ENCODE measurements at places on chromosomes 13 and 19.

- no peak for DNase-seq
Observed at GRCh38 chr13:110687736-110688135, 18.2 kb downstream of the CARS2 start.

GRCh38 chr19:47099576-47100050 lies 14.0 kb downstream of the ZC3H4 start:
- DNase-seq: no peak

DNA sequence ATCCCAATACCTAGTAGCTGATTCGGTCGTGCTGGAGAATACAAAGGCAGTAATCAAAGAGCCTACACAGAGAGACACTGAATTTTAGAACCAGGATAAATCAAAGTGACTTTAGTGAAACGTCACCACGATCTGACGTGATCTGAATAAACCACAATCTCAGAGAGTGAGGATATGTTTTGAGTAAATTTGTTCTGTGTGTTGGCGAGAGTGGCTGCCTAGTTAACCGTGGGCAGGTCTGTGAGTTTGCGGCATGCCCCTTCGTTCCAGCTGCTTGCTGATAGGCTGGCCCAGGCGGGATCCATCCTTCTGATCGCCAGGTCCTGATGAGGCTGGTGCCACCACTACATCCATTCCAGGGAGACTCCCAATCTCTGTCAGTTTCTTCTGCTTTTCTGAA lies 40.4 kb downstream of the LRCH1 start:
- peak; percentile 11 for DNase-seq

DNA sequence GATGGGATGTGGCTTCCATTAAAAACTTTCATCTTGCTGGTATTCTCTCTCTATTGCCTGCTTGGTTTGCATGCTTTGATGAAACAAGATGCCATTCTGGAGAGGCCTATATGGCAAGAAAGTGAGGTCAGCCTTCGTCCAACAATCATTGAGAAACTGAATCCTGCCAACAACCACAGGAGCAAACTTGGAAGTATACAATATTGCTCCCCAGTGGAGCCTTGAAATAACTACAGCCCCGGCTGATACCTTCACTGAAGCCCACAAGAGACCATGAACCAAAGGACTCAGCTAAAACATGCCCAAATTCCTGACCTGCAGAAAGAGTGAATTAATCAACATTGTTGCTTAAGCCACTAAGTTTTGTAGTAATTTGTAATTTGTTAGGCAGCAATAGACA lies 82.5 kb upstream of the FGF14 start:
- DNase-seq: no peak

- no peak for DNase-seq
Observed at GRCh38 chr13:75236774-75237173, 245.2 kb downstream of the TBC1D4 start.

GRCh38 chr13:21020176-21020575 lies 41.2 kb downstream of the LATS2 start:
- no peak for DNase-seq

GRCh38 chr13:48910686-48911085 lies 65.0 kb upstream of the FNDC3A start:
- no peak for DNase-seq

- DNase-seq: no peak
Observed at GRCh38 chr19:3024870-3025548, 4.1 kb downstream of the TLE2 start.

DNA sequence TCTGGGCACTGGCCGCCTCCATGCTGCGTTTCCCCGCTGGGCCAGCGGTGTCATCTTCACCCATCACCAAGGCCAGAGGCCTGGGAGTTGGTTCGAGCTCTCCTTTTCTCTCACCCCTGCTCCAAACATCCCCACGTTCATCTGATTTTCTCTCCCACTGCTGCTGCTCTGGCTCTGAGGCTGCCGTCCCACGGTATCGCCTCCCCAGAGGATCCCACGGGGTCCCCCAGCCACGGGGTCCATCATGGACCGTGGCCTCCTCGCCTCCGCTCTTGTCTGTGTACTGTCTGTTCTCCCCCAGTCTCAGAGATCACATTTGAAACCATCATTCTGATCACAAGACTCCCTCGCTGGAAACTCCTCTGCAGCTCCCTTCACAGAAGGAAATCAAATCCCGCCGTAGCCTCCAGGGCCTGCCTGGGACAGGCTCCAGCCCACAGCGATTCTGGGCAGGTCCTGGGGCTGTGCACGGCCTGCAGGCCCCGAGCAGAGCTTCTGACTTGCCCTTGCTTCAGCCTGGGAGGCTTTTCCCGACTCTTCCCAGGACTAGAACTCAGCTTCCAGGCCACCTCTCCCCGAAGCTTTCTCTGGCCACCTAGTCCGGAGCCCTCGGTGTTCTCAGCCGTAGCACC lies 64.2 kb downstream of the SOX1 start:
- DNase-seq: no peak

- DNase-seq: no peak
Observed at GRCh38 chr13:20713751-20714150, 10.3 kb downstream of the IL17D start.
